ENCODE measurements at places on chromosomes 5 and 9.

- DNase-seq, result no peak
Measured at GRCh38 chr9:36625006-36625615, 52.4 kb downstream of the MELK start.

GRCh38 chr9:80382211-80382891 lies 810.6 kb downstream of the TLE4 start:
- no peak for DNase-seq

- DNase-seq, result no peak
Measured at GRCh38 chr9:20837166-20837565, 153.1 kb downstream of the FOCAD start.

DNA sequence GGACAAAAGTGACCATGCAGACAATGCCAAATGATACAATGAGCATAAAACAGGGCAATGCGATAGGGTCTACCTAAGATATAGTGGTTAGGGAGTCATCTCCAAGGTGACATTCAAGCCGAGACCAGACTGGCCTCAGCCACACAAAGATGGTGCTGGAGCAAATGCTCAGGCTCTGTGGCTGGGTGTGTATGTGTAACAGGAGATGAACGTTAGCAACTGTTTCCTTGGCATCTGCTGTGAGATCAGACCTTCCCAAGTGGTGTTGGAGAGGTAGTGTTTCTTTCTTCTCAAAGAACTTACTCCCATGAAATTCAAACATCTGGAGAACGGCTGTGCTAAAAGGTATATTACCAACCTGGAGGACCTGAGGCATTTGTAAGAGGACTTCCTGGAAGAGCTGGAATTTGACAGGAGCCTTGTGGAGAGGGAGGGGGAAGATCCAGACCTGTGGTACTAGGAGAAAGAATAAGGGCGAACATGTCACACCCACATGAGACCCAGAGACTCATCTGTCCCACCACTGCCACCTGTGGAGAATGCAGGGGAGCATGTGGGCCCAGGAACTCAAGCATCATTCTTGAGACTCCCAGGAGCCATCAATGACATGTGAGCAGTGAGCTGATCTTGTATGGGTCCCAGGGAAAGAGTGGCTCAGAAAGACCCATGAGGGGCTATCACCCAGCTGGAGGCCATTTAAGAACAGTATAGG lies 21.4 kb upstream of the ANXA6 start:
- DNase-seq, result no peak

GRCh38 chr5:138651058-138651766 lies 76.0 kb upstream of the HSPA9 start:
- no peak for DNase-seq

- no peak for DNase-seq
Measured at GRCh38 chr5:54259090-54259489, 51.3 kb downstream of the ARL15 start.

DNA sequence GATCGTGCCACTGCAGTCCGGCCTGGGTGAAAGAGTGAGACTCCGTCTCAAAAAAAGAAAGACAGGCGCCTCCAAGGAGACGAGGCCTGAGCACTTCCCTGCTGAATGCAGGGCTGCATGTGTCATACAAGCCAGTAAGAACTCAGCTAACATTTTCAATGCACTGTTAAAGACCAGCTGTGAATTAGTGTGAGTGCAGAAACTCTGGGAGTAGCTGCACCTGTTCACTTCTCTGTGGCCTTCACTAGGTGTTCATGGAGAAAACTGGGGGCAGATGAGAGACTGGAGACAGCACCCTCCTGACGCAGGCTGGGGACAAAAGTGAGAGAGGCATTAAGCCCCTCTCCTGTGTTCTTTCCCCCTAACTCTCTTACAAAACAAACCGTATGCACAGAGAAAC lies 41.8 kb downstream of the FBXO10 start:
- no peak for DNase-seq

- no peak for DNase-seq
Measured at GRCh38 chr9:126109575-126109974, 217.1 kb upstream of the MVB12B start.

GRCh38 chr5:42620579-42621216 lies 135.9 kb upstream of the CCDC152 start:
- DNase-seq, result no peak

DNA sequence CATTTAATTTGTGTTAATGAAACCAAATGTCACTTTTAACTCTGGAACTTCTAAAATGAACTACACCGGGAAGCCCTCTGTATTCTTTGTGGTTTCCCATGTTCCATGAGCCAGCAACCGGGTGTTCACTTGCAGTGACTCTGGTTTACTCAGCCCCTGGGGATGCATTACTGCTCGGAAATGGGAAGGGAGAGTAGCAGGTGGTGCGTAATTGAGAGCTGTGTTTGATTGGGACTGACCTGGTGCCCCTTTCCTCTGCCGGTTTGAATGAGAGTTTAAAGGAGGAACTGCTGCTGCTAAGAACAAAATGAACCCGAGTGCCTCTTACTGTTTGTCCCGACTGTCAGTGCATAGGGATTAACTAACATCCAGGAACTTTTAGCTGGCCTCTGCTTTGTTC lies 100.1 kb upstream of the DHFR start:
- DNase-seq, result no peak

DNA sequence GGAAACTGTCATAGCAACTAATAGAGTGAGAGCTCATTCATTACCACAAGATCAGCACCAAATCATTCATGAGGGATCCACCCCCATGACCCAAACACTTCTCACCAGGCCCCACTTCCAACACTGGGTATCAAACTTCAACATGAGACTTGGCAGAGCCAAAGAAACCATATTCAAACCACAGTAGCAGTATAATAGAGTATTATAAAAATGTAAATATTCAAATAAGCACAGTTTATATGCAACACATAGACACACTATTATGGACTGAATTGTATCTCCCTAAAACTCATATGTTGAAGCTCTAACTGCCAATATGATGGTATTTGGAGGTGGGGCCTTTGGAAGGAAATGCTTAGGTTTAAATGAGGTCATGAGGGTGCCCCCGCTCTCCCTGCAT lies 240.5 kb downstream of the CWC27 start:
- no peak for DNase-seq

DNA sequence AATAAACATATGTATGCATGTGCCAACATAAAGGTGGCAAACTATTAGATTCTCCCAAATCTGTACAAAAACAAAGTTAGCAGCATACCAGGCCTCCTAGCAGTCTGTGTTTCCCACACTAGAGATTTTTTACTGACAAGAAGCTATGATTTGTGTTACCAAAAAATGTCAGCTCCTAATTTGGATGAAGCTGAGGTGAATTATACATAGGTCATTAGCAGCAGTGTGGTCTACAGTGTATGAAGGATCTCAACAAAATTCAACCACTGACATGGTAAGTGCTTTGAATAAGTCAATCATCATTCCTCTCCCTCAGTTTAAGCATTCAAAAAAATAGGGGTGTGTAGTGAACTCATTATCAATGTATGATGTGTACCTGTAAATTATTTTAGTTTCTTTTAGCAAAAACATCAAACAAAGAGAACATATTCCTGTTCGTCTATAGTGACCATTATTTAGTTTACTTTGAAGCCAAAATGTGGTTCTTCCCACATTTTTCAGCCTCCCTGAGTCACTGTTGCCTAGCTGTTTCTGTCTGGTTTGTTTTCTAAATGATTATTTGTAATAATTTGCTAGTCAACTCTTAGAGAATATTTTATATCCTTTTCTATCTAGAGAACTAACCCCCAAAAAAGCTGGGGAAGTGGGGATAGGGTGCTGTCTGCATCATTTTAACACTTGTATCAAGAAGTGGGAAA lies 52.1 kb upstream of the RGMB start:
- DNase-seq, result no peak

GRCh38 chr9:5073701-5074100 lies 88.6 kb downstream of the JAK2 start:
- DNase-seq, result no peak

DNA sequence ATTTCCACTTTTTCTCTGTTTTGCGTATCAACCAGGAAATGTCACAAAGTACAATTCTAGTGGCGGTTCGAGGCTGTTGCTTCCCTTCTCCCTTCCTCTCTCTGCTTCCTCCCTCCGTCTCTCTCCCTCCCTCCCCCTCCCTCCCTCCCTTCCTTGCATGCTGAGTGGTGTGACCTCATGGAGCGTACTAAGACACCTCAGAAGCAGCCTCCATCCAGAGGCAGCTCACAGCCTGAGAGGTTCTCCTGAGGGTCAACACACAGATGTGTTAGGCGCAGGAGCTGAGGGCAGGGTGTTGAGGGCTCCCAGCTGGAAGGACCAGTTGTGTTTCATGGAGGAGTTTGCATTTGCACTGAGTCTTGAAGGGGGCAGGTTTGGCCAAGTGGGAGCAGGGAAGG lies 57.7 kb downstream of the COL5A1 start:
- DNase-seq, result no peak

DNA sequence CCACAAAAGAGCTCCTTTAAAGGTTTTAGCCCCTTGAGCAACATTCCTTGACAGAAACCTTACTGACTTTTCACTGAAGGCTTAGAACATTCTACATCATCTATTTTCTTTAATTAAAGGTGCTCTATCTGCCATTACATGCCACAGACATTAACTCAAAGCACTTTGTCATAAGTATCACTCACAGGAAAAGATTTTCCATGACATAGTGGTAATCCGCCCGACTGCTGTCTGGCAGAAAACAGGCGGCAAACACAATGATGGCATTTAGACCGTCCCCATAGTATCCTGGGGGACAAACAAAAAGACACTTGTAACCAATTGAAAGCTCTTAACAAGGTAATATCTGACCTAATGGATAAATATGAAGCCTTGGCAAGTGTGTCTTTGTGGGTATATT lies 126.2 kb upstream of the PCA3 start:
- no peak for DNase-seq

GRCh38 chr5:41270423-41271251 lies 57.3 kb upstream of the C6 start:
- no peak for DNase-seq

GRCh38 chr5:148335259-148335658 lies at the start of gene SPINK9:
SPINK9 (plus strand) TSS chr5:148335559; CDS start chr5:148335614, 55 bp downstream.
- no peak for DNase-seq

Measured in activated T-helper 1 cell treated with Interleukin-2 at 50 U/mL for 16 hours (primary cell).